ENCODE measurements at places on chromosomes 2 and 18.

DNA sequence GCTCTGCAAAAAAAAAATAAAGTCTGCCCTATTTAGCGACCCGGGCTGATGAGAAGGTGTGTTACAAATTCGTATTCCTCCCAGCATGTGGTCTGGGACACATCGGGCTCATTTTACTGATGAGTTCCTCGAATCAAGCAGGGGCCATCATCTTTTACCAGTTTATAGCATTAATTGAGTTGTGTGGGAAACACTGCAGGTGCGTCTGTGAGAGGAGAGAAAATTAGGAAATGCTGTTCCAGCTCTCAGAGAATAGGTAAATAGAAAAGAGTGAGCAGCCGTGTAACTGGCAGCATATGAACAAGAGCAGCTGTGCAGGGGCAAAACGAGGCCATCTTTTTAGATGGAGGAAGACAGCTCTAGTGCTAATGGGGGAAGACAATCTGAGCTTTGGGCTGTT, 216.7 kb downstream of the SETBP1 start:
- DNase-seq, result no peak

DNA sequence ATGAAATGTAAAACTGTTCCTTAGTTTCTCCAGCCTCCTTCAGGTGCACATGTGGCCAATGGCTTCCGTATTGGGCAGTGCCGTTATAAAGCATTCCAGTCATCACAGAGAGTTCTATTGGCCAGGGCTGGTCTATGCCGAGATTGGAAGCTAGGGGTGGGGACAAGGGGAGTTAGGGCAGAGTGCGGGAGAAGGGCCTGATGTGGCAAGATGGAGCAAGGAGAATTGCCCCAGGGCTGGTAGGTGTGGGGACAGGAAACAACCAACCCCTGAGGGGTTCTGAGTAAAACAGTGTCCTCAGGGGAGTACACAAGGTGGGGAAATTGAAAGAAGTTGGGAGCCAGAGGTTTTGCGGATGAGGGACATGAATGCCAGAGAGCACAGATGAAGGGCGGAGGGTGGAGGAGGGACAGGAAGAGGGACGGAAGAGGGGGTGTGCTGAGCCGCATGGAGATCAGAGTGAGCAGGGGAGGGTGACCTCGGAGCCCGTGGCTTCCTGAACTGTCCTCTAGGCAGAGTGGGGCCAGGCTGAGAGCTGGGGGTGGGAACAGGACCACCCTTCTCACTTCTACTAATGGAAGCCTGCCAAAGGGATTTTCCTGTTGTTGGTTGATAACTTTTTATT, 9.1 kb upstream of the ATP6V1C2 start:
- no peak for DNase-seq

DNA sequence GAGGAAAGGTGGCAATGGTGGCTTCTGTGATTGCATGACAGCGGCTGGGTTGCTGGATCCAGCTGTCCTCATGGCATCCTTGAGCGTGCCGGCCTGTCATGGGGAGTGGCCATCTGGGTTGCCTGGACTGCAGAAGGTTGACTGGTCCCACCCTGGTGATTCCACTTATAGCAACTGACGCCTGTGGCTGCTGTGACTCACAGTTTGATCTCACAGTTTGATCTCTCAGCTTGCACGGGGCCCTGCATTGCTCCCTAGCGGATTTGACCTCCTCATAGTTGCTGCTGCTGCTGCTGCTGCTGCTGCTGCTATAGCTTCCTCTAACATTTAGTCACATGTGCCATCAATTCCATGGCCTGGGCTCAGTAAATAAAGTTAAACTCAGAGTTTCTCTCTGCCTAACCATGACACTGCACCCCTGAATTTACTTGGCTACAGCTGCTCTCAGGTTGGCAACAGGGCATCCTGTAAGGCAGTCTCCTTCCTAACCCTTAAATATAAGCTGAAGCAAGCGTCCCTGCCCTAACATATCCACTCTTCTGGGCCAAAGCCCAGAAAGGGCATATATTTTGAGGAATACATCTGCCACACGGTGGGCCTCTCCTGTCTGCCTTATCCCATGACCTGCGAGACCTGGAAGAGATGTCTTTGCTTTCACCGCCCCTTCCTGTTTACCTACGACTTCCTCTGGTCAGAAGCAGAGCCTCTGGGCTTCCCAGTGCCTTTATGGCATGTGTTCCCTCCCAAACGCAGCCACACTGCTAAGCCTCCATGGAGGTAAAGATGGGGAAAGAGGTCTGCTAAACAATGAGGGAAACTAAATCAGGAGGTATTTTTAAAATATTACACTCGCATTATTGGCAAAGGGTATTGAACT, 37.8 kb upstream of the CCDC150 start:
- no peak for DNase-seq

GRCh38 chr18:5282770-5283169, 12.8 kb downstream of the ZBTB14 start:
- DNase-seq, result no peak

- no peak for DNase-seq
Observed at GRCh38 chr18:69588301-69588700, 187.6 kb downstream of the DOK6 start.

DNA sequence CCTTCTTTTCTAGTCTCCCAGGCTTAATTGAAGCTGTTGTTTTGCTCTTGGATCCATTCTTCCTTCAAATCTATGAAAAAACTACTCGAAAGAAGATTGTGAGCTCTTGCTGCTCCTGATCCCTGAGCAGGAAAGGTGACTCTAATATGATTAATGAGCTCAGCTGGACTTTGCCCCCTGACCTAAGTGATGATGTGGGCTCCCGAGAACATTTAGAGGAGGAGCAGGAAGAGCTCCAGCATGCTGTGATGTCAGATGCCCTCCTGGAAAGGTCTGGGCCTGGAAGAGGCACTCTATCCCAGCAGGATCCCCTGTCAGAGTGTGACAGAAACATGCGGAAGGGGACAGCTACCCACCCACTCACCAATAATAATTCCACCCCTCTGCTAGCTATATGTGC, 117.9 kb upstream of the PELI1 start:
- DNase-seq, result no peak

GRCh38 chr2:119644186-119644585, 34.8 kb upstream of the TMEM177 start:
- DNase-seq, result no peak

GRCh38 chr2:17752892-17753802, 463 bp downstream of the SMC6 start:
- no peak for DNase-seq

- no peak for DNase-seq
Observed at GRCh38 chr2:150388289-150388625, 99.2 kb downstream of the RND3 start.

DNA sequence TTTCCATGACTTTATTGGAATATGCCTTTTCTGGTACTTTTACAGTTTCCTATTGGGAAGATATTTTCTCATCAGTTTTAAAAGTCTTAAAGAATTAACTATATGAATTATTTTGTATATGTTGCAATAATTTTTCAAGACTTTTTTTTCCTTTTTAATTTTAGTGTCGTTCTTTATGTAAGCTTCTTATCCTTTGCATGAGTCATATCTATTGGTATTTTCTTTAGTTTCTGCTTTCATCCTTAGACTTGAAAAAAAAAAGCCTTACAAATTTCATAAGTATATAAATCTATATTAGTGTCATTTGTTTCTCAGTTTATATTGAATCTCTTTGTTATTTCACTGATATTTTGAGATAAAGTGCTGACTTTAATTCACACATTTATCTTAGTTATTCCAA, 94.9 kb downstream of the DSEL start:
- no peak for DNase-seq

- DNase-seq, result no peak
Observed at GRCh38 chr2:219511547-219512325, 2.5 kb upstream of the ASIC4 start.

DNA sequence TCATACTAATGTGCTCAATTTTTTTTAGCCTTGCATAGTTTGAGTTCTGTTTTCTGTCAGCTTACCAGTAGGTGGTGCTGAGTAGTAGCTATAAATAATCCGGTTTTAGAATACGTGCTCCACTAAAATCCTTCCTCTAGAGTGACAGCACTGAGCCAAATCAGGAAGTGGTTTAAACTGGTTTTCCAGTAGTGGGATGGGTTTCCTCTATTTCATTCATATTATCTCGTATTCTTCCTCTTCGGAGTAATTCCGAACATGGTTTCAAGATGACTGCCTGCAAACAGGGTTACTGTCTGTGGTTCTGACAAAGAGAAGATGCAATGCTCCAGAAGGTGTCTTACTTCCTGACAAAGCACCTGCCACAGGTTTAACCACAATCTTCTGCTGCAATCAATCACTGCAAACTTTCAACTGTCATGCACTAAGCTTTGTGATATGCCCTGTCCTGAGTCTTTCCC, 496.9 kb upstream of the VRK2 start:
- DNase-seq, result no peak

- no peak for DNase-seq
Observed at GRCh38 chr2:10926191-10926820, 14.6 kb downstream of the KCNF1 start.

GRCh38 chr2:96897491-96898134, 27.7 kb upstream of the SEMA4C start:
- no peak for DNase-seq

GRCh38 chr18:52546686-52547346, 206.8 kb downstream of the DCC start:
- no peak for DNase-seq

GRCh38 chr2:118645876-118646275, 201.6 kb downstream of the EN1 start:
- no peak for DNase-seq

DNA sequence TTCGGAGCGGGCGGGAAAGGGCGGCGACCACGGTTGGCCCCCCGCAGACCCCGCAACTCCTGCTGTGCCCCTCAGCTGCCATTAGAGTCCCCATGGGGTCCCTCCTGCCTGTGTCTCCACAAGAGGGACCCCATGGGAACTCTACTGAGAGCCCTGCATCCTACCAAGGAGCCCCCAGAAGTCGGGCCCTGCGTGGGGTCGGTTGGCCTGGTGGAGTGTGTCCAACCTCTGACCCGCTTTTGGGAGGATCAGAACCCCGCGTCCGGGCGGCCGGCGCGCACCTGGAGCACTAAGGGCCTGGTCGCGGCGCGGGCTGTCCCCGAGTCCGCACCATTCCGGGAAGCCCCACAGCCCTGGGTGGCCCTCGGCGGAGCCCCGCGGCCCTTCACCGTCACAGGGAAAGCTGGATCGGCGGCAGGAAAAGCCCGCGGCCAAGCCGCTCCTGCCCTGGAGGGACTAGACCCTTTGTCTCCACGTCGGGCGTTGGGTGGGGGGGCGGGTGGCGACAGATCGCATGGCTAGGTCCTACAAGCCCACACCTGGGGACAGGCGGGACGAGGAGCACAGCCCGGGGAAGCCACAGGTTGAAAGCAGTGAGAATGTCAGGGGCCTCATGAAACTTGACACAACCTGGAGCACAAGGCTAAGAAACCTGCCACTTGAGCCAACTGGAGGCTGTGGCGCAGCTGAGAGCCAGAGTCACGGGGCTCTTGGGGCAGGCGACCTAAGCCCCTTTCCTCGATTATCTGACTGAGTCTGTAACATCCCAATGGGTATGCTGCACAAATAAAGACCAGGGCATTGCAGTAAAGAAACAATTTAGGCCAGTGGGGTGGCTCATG, 11.2 kb upstream of the CXXC1 start:
- no peak for DNase-seq
